ENCODE measurements at places on chromosomes 13 and 19. TPM values are rescaled to one million over a fixed set of nuclear protein-coding genes. Genes with fewer than 3 reads are reported as not detected.

GRCh38 chr19:37790244-37790925 is 11.0 kb upstream of the ZNF573 start:
- H3K27ac ChIP-seq = no peak overlapping the region
- H3K27me3 ChIP-seq = no peaks in the 10 kb centered on the region
- no peak overlapping the region for H3K4me3 ChIP-seq
- H3K36me3 ChIP-seq = no peaks in the 10 kb centered on the region

- peaks cover 44% of the 10 kb centered on the region for H3K27me3 ChIP-seq
- no peak overlapping the region for H3K27ac ChIP-seq
- DNase-seq = no peak
Measured at GRCh38 chr13:36126491-36126890, 4.7 kb downstream of the DCLK1 start.

DNA sequence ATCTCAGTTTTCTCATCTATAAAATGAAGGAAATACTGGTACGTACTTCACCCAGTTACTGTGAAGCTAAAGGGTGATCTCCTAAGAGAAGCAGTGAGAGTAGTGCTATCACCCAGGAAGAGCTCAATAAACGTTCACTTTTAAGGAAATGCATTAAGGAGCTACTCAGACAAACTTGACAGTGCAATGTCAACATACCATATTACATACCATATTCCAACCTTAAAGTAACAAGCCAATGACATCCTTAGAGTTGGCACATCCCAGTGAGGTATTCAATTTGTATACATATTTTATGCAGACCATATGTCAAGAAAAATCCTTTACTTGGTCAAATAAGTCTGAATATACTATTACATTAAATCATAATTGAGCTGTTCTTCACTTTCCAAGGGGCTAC is 7.0 kb downstream of the TBC1D4 start:
- no peak overlapping the region for H3K4me3 ChIP-seq
- H3K4me1 ChIP-seq = peaks cover under 1% of the 10 kb centered on the region
- DNase-seq = no peak
- peaks cover 8% of the 10 kb centered on the region for H3K27me3 ChIP-seq
- no peaks in the 10 kb centered on the region for H3K36me3 ChIP-seq

NPAS1 gene
- total RNA-seq = 1.2 TPM

DNA sequence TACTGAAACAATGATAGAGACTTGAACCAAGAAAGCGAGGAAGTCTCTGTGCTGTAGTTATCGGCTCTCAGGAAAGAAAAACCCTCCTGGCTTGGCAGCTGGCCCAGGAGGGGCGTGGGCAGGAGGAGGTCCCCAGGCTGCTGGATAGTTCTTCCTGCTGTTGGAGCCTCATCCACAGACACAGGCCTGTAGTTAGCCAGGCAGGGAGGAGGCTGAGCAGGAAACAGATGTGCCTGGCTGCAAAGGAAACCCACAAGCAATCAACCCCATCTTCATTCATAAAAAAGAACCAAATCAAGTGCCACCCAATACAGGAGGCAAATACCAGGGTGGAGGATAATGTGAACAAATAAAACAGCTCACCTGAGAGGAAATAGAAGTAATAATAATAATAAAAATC is 86.2 kb downstream of the IRS2 start:
- no peaks in the 10 kb centered on the region for H3K27me3 ChIP-seq
- H3K4me3 ChIP-seq = no peak overlapping the region
- peaks cover 6% of the 10 kb centered on the region for H3K4me1 ChIP-seq
- no peaks in the 10 kb centered on the region for H3K36me3 ChIP-seq

GRCh38 chr13:37338726-37339385 is 233.4 kb upstream of the CSNK1A1L start:
- H3K4me1 ChIP-seq = no peaks in the 10 kb centered on the region
- no peaks in the 10 kb centered on the region for H3K36me3 ChIP-seq
- DNase-seq = no peak
- H3K4me3 ChIP-seq = no peak overlapping the region
- no peak overlapping the region for H3K27ac ChIP-seq
- H3K27me3 ChIP-seq = no peaks in the 10 kb centered on the region

DNA sequence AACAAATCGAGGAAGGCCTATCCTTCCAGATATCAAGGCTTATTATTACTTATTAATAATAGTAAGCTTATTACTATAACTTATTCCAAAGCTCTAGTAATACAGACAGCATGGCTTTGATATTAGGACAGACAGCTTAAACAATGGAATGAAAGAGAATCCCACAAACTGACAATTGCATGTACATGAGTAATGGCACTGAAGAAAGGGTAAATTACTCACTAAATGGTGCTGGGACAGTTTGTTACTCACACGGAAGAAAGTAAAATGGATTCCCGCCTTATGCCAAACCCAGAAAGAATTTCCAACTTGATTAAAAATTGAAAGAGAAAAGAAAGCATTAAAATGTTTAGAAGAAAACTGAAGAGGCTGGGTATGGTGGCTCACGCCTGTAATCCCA is 60.3 kb downstream of the MIPEP start:
- no peaks in the 10 kb centered on the region for H3K4me1 ChIP-seq
- no peak overlapping the region for H3K27ac ChIP-seq
- no peak for DNase-seq

- DNase-seq = no peak
- no peaks in the 10 kb centered on the region for H3K36me3 ChIP-seq
- H3K4me3 ChIP-seq = no peak overlapping the region
- H3K27me3 ChIP-seq = no peaks in the 10 kb centered on the region
Measured at GRCh38 chr13:40152145-40152544, 496.7 kb downstream of the COG6 start.
